Stimulated activated CD4-positive, alpha-beta T cell treated with anti-CD3 and anti-CD28 coated beads, Interleukin-1b, Interleukin-23, amount 100 ng/mL, for 1 hour (primary cell): ENCODE measurements at places on chromosomes 11 and 22.

DNA sequence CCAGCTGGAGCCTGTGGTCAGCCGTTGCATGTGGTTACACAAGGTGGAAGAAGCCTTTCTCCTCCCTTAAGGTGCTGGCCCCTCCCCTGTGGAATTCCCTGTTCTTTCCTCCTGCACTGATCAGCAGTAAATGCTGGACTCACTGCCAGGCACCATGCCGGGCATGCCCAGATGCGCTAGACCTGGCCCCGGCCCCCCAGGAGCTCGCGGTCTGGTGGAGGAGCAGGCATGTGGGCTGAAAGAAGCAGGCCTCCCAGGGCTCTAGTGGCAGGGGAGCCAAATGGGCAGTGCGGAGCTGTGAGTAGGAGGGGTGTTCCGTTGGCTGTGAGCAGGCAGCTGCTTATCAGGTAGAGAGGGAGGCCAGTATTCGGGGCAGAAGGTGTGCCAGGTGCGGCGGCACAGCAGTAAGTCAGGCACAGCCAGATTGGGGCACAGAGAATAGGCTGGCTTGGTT lies 10.2 kb downstream of the DGKZ start:
- DNase-seq: no peak

DNA sequence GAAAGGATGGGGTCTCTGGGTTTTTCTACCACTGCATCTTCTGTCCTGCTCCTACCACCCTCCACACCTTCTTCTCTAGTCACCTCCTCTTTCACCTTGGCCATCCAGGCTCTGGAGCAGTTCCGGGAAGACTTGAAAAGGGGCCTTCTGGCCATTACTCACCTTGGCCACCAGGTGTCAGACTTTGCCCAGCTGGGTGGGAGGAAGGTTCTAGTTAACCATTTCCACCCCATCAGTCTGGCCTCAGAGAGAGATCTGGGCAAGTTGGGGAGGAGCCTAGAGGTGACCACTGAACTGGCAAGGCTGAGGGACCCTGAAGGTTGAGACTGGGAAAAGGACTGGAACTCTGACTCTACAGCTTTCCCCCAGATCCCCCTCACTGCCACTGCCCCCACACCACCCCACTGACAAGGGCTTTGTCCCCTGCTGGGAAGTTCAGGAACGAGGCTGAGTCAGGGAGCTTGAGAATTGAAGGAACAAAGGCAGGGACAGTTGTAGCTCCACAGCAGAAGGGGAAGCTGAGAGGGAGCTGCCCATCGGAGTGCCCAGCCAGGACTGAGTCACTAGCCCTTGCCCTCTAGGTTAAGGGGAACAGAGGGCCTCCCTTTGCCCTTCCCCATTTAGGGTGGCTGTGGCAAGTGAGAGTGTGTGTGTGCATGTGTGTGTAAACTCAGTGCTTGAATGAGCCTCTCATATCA lies 3.7 kb upstream of the POLD4 start:
- no peak for DNase-seq

GRCh38 chr11:85299258-85299942 lies 327.7 kb downstream of the DLG2 start:
- no peak for DNase-seq

- no peak for DNase-seq
Observed at GRCh38 chr11:117818041-117818873, 6.3 kb downstream of the FXYD2 start.

- no peak for DNase-seq
Observed at GRCh38 chr22:25777870-25778269, 35.9 kb downstream of the MYO18B start.
